ENCODE measurements at places on chromosomes 4 and X.

GRCh38 chrX:11504234-11504633, 161.5 kb downstream of the ARHGAP6 start:
- DNase-seq: no peak

- DNase-seq: peak; percentile 61
Measured at GRCh38 chrX:108439426-108439942, at the start of gene COL4A5. TSS of gene COL4A5 (plus strand) at chrX:108439838. CDS start at chrX:108440126, 288 bp downstream.

GRCh38 chr4:74934016-74934831, 1.3 kb downstream of the PARM1 start:
- peak; percentile 47 for DNase-seq

DNA sequence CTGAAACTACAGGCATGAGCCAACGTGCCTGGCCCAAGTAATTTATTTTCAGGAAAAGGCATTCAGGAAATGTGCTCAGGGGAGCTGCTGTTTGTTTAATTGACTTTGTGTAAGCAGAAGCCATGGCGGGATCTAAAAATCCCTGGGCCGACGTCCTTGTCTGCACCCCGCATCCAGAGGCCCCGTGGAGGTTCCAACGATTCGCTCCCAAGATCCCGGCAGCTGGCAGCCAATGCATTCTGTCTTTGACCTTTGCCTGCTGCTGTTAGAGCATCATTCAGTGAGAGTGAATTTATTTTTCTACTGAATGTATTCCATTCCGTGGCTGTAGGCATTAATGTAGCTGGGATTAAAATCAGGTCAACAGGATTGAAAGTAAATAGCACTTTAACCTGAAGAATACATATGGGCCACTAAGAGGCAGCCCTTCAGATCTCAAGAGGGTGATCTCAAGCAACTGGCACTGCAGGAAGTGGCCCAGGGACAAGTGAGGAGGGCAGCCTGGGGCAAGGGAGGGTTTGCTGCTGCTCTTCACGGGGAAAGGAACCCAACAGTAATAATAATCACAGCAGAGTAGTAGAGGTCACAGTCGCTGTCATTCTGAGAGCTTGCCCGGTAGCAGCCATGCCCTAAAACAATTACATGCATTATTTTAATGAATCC, 75.2 kb downstream of the PSAPL1 start:
- DNase-seq: no peak

DNA sequence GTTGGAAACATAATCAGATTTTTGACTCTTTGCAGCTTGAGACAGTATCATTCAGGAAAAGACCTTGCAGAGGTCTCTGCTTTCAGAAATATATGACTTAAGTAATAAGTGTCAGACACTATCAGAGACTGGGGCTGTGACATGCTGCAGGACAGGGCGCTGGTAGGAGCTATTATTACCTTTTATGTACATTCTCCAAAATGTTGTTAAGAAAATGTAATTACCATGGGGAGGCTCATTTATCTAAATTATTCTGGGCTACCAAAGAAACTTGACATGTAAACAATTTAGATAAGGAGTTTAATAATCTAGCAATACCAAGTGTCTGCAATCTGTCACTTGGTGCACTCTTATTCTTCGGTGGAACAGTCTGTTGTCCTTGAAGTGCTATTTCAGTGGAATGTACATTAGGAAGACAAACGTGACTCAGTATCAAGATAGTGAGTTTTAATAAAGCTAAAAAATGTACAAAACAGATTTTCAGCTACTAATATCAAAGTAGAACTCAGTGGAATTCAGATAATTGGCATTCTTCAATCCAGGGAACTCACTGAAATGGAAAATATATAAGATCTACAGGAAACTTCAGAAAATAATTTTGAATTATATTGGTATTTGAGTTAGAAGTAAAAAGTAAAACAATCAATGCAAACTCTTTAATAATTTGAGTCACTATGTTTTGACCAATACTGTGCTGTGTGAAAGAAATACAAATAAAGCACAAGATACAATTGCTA, 214.5 kb downstream of the KCNIP4 start:
- DNase-seq: no peak

- peak; percentile 15 for DNase-seq
Measured at GRCh38 chr4:55363691-55364351, 17.8 kb downstream of the SRD5A3 start.

- peak; percentile 33 for DNase-seq
Measured at GRCh38 chrX:110440016-110440805, 81.6 kb downstream of the RTL9 start.

- no peak for DNase-seq
Measured at GRCh38 chr4:85476381-85476780, 1.4 kb downstream of the ARHGAP24 start.

- DNase-seq: peak; percentile 4
Measured at GRCh38 chrX:114619874-114620273, 36.0 kb downstream of the HTR2C start.

DNA sequence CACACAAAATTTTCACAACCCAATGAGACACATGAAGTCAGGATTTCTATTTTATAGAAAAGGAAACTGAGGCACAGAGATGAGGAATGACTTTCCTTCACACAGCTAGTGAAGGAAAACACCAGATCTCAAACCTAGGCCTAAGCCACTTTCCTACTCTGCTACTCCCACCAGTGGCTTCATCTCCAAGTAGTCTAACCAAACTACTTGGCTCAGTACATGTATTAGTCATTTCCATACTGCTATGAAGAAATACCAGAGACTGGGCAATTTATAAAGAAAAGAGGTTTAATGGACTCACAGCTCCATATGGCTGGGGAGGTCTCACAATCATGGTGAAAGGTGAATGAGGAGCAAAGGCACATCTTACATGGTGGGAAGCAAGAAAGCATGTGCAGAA, 196.6 kb downstream of the EVC2 start:
- no peak for DNase-seq

DNA sequence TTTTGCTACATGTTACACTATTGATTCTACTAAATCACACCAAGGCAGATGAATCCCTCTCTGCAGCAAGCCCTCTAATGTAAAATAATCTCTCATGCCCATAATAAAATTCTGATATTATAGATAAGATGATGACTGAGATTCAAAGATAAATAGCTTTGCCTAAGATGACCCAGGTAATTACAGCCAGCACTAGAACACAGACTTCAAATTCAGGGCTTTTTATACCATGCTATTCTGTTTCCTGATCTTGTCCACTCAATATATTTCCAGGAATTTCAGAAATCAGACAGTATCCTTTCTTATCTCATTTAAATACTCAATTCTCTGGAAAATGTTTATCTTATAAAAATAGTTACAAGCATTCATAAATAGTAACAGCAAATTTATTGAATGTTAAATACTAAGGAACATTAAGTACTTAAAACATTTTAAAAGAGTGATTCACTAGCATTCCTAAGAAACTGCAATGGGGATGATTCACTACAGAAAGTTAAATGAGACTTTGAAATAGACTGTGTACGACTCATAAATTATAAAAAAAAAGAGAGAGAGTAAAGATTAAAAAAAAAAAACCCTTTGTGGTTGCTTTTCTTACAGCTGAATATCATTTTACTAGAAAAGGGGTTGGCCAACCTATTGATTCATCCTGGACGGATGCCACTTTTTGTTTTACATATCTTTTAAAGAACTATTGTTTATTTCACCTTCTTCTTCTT, 45.8 kb upstream of the IL21 start:
- DNase-seq: no peak

GRCh38 chr4:3813151-3814052, 47.2 kb downstream of the ADRA2C start:
- no peak for DNase-seq

- DNase-seq: no peak
Measured at GRCh38 chrX:20263474-20263873, 3.2 kb downstream of the RPS6KA3 start.

GRCh38 chrX:10611441-10612090, 8.8 kb downstream of the MID1 start:
- DNase-seq: no peak

GRCh38 chr4:40622913-40623312, 6.8 kb downstream of the RBM47 start:
- DNase-seq: no peak

- no peak for DNase-seq
Measured at GRCh38 chr4:188262464-188262863, 123.2 kb downstream of the TRIML1 start.

- DNase-seq: no peak
Measured at GRCh38 chr4:147286846-147287587, 193.9 kb upstream of the EDNRA start.

- no peak for DNase-seq
Measured at GRCh38 chr4:123976819-123977218, 580.2 kb downstream of the SPRY1 start.

GRCh38 chr4:146095091-146095690, 80.3 kb upstream of the LSM6 start:
- DNase-seq: peak; percentile 44

DNA sequence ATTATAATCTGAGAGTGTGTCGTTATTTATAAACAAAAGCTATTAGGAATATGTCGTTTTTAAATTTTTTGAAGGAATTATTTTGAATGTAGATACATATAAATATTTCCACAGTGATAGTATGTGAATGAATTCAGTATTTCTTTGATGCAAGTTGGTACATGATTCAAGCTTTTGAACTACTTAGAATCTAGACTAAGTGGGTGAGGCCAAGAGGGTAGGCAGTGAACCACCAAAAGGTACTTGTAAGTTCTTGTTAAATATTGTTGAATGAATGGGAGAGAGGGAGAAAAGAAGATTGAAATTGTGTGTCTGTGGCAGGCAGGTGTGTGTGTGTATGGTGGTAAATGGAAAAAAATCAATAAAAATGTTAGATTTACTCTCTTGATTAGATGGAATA, 69.6 kb downstream of the ARFIP1 start:
- no peak for DNase-seq

DNA sequence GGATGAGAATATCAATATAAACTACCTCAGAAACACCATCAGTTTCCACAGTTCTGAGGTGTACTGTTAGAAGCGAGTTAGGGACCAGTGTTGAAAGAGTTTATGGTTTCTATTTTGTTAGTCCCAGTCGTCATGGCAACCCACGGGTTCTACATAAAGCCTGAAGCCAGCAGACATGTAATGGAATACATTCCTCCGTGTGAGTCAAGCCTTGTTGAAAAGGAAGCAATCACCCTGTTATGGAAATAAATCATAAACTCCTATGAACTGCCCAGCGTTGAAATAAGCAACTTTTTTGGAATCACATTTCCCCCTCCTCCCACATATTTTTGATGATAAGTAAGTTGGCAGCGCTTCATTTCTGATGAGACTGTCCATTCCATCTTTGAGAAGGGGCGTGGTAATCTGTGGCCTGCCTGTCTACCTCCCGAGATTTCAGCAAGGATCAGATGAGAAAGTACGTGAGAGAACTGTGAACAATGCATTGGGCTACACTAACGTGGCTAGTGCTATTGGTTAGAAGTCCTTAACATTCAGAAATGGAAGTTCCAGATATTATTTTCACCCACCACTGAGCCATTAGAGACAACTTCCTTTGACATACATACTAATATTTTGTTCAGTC, 40.4 kb upstream of the PDHA1 start:
- no peak for DNase-seq

GRCh38 chrX:13855689-13856450, 39.0 kb upstream of the GPM6B start:
- no peak for DNase-seq

- no peak for DNase-seq
Measured at GRCh38 chrX:152307936-152308335, 143.2 kb downstream of the GABRA3 start.

DNA sequence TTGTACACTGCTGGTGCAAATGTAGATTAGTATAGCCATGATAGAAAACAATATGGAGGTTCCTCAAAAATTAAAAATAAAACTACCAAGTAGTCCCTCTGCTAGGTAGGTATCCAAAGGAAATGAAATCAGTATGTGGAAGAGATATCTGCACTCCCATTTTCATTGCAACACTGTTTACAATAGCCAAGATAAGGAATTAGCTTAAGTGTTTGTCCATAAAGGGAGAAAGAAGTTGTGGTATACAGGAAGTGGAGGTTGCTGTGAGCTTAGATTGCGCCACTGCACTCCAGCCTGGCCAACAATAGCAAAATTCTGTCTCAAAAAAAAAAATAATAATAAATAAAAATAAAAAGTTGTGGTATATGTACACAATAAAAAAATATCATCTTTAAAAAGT, 325.0 kb upstream of the EMCN start:
- no peak for DNase-seq

DNA sequence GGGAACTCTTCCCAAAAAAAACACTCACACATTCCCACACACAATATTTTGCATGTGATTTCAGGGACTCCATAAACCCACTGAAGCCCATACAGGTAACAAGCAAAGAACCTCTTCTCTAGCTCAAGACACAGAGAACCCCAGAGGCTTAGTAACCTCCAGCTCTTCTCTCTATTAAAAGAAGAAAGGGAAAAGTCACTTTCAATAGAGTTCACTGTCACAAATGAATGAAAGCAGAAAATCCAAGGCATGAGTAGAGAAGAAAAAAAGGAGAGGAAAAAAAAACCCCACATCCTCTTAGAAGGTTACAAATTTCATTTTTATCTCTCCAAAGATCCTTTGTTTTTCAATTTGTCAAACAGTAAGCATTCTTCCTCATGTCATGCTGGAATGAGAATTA, 30.7 kb upstream of the DCLK2 start:
- no peak for DNase-seq

GRCh38 chr4:47840291-47840690, 2.4 kb upstream of the CORIN start:
- no peak for DNase-seq

DNA sequence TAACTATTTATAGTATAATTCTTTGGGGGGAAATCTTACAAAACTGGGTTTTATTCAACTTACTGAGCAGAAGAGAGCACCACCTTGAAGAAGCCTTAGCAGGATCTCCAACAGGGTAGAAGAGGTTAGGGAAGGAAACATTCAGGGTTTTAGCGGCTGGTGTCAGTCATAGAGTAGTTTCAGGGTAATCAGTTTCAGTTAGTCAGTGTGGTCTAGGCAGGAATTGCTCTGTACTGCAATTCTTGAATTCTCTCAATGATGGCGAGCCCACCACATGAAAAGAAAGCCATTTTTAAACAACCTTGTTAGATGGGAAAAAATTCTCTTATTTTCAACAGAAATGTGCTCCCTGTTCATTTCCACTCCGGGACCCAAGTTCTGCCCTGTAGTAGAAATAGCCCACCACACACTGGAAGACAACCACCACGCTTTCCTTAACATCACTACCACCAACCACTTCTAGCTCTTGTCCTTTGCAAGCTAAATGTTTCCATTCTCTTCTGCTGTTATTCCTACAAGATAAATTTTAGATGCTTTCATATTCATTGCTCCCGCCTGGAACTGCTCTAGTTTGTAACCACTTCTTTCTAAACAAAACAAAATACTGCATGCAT, 25.9 kb downstream of the COL25A1 start:
- DNase-seq: no peak

DNA sequence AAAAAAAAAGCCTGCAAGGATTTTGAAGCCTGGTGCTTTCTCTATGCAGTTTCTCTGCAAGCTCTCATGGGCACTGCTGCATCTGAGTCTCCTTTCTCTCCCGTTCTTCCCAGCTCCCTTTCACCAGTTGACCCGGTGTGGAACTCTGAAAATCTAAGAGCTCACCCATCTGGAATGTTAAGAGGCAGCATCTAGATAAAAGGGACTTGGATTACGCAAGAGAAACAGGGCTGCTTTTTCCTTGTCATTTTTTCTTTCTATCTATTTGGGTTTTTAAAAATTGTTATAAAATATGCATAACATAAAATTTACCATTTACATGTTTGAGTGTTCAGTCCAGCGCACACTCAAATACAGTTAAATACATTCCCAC, 95.2 kb upstream of the RPS6KA3 start:
- DNase-seq: no peak
